ENCODE measurements at places on chromosomes 5 and 9. TPM values are rescaled to one million over a fixed set of nuclear protein-coding genes. Genes with fewer than 3 reads are reported as not detected.

CDC25C gene
- 20.5 TPM for total RNA-seq

ADAM19 gene
- 38.4 TPM for total RNA-seq

GPR151 gene
- total RNA-seq: not detected

RNF38 gene
- total RNA-seq: 27.3 TPM

DNA sequence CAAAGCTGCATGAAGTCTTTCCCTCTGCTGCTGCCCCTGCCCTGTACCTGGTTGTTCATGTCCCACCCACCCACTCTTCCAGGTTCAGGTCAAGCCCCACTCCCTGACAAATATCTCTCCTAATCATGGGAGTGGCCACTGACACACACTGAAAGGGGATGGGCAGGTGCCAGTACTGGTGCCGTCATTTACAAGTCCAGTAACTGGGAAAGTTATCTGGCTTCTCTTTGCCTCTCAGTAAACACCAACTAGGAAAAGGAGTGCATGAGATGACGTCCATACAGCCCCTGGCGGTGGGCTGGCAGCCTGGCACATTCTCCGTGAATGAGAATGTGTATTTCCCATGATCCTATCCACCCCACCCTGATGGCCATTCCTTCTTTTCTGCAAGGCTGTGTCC is 225.2 kb downstream of the FSTL4 start:
- no peak for DNase-seq

DNA sequence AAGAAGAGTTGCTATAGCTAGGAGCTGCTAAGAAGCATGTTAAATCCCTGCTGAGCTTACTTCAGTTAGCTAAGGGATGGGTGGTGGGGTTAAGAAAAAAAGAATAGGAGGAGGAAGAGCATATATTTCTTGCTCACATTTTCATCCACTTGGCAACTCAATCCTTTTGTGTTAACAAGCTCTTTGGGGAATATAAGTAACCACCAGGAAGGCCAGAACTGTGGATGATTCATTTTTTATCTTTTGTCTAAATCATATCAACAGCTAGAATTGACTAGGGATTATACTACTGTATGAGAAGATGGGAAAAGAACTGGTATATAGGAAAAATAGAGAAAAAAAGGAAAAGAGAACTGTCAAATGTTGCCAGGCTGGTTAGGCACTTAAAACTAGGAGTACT is 555.3 kb upstream of the ARRDC3 start:
- DNase-seq: peak; percentile 47

DNA sequence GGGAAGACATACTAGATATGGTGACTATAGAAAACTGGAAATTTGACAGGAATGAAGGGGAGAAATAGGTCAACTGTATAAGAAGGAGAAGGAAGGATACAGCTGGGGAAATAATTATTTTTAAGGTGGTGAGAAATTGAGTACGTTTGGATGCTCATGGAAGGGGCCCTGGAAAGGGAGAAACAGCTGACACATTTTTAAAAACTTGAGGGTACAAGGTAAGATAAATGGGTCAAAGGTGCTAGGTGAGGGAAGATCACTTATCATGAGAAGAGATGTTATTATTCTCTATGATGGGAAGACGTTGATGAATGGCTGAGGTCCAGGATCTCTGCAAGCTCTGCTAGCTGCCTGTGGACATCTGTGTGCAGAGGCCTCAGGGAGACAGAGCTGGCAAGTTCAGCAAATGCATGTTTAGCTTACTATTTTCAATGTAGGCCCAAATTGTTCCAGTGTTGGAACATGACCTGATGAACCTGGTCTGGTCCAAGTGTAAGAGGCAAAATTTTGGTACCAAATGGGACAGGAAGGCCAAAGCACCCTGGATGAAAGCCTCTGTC is 181.7 kb downstream of the MTRR start:
- DNase-seq: no peak

GRCh38 chr5:411728-412127 is 31.2 kb upstream of the EXOC3 start:
- DNase-seq: no peak
